ENCODE measurements at places on chromosomes 16 and 17.

DNA sequence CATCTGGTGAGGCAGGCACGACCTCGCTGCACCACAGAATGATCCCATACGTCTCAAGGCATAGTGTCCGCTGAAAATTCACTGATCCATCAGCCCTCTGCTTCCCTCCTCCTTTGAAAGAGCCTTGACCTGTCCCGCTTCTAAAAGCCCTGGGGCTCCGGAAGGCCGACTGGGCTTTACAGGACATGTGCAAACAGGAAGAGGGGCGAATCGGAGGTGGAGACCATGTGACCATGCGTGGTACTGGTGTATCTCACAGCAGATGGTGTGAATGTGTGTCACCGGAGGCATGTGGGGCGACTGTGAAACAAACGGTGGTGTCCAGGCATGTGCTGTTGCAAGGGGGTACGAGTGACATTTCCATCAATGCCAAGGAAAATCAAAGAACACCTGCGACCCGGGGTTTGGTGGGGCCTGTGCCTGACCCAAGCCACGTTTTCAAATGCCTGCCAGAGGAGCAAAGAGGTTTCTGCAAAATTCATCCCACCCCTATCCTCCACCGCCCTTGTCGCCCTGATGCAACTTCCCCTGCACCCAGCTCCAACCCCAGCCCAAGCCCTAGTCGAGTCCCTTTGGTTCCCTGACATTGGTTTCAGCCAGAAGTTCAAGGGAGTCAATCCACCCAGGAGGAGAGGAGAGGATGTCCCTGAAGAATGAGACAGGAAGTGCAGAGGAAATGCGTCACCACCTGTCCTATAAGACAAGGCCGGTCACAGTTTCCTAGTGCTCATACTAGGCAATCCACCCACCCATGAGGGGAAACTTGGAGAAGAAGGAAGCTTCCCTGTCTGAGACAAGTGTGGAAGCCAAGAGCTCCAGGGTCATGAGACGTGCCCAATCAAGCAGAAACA, 5.9 kb upstream of the KCNJ18 start:
- no peak for DNase-seq

- peak; percentile 31 for DNase-seq
Observed at GRCh38 chr17:47895347-47895855, 635 bp upstream of the SP2 start.

DNA sequence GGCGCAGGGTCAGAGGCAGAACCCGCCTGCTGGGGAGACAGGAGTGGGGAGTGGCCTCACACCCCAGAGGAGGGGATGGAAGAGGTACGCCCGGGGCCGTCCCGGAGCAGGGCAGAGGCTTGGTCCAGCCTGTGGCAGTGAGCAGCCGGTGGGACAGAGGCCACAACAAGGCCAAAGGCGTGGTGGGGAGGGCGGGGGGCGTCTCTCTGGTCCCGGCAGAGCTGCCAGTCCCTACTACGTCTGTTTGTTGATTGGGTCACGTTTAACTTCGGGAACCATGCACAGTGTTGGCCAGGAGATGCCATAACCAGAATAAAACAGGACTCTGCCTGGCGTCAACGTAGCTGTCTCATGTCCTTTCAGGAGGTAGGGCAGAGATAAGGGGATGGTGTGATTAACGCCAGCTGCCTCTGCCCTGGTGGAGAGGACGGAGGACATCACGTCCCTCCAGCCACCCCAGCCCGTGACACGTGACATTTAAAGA, 192.8 kb downstream of the BANP start:
- DNase-seq, result no peak

- DNase-seq, result no peak
Observed at GRCh38 chr17:43674394-43674793, 12.7 kb upstream of the MEOX1 start.

DNA sequence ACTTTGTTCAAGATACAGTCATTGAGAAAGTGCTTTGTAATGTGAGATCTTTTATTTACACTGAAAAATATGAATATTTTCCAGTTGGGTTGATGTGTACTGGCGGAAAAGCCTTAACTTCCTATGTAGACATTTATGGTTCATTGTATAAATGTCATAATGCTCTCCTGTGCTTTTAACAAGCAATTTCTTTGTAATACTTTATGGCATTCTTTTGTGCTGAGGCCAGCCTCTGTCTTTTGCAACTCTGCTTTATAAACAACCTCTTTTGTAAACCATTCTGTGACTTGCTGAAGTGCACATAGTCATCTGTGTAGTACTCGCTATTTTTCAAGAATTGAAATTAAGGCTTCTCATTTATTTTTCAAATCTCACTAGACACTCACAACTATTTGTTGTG, 291.2 kb downstream of the CDH11 start:
- DNase-seq, result no peak

GRCh38 chr16:77212741-77213541, 13.7 kb downstream of the SYCE1L start:
- DNase-seq, result peak; percentile 52

DNA sequence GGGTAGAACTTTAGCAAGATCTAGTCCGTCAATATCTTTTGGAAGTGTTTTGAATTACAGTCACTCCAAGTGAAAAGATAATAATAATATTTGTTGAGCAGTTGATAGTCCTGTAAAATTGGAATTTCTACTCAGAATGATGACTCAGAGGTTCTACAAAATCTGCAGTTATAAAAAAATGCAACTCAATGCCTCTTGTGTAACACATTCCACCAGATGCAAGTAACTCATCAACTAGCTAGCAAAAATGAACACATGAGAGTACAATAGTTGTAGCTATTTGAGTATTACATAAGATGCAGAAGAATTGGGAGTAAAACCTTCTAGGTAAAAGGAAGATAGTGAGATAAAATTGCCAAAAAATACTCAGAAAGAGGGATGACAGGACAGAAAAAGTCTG, 177.2 kb downstream of the CDH8 start:
- DNase-seq, result no peak

DNA sequence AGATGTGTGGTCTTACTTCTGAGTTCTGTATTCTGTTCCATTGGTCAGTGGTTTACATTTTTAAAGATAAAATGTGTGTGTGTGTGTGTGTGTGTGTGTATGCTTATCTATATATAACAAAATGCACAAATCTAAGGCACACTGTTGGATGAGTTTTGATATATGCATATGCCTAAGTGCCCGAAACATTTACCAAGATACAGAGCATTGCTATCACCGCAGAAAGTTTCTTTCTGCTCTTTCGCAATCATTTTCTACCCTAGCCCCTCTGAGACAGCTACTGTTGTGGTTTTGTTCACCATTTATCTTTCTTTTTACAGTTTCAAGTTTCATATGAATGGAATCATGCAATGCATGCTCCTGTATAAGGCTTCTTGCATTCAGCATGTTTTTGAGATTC, 97.0 kb downstream of the MRTFB start:
- DNase-seq, result no peak

DNA sequence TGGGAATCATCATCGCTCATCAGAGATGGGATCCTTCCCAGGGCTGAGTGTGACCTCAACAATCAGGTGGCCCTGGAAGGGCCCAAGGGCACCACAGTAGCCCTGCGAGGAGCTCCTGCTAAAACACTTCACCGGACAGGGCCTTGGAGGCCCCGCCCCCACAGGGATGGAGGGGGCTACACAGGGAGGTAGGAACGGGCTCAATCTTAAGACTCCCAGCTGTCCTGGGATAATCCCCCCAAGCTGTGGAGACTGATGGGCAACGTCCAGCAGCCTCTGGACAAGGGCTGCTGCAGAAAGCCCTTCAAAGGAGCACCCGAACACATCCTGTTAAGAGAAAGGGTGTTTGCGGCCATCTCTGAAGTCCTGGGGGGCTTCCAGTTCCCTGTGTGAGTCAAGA, 60.4 kb downstream of the ZNF423 start:
- no peak for DNase-seq

DNA sequence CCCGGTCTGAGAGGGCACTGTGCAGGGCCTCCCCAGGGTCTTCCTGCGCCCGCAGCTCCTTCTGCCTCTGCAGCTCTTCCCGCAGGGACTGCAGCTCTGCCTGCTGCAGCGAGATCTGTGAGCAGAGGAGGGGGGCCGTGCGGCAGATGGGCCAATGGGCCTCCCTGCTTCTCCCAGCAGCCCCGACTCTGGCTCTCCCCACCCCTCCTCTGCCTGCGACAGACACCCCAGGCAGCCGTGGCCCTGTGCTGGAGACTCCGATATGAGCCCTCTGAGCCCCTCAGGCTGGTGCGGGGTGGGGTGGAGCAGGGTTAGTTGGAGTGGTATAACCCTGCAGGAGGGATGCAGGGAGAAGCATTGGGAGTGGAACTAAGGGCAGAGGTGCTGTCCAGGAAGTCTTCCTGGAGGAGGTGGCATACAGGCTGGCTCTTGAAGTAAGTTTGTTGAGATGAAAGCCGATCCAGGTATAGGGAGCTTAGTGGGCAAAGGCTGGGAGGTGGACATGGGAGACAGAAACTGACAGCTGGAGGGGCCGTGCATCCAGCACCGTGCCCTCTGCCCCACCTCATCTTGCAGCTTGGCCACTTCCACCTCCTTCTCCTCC, 5.0 kb downstream of the THOC6 start:
- no peak for DNase-seq

DNA sequence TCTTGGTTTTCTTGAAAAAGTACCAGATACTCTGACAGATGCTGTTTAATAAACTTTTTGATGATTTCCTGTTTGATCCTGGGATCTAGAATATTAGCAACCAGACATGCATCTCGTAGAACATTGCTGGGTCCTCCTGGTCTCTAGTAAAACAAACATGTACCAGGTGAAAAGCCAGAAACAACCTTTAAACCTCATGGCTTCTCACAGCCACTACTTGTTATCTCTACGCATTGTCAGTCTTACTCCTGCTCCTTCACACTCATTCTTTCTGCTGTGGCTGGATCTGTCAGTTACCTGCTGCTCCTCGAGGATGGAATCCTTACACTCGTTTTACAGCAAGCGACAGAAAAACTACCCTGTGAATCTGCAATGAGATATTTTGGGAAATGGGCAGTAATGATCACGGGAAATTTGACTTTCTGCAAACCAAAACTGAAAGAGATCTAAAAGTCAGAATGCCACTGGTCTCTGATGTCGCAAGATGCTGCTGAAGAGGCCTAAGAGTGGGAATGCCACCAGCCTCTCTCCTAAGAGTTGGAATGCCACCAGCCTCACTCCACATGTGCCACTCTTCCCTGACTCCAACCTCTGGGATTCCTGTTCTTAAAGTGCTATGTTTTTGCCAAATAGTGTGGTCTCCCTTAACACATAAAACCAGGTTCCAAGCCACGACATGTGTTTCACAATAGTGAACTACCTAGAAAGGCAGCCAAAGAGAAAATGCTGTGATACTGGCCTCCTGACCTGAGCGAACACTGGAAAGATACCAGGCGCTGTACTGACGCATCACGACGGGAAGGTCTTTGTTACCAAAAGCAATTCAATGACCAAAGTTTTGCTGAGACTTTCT, 86.3 kb downstream of the VPS53 start:
- no peak for DNase-seq

GRCh38 chr16:76487411-76488064, 210.3 kb downstream of the CNTNAP4 start:
- DNase-seq, result no peak

GRCh38 chr16:65728167-65728566, 606.3 kb upstream of the CDH11 start:
- no peak for DNase-seq

DNA sequence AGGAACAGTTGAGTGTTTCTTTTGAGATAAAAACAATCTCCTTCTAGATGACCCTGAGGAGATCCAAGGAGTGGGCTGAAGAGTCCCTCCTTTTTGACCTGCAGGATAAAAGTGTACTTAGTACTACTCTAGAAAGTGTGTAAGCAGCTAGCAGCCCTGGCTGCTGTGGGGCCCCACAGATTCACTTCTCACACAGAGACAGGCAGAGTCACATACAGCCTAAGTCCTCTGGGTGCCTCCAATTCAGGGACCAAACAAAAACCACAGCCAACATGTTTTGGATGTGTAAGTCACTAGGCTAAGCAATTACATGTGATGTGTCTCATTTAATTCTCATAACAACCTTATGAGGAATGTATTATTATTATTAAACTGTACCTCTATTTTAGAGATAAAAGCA, 97.1 kb downstream of the TMEM100 start:
- no peak for DNase-seq

- no peak for DNase-seq
Observed at GRCh38 chr17:77535435-77535834, 394.7 kb downstream of the SEC14L1 start.

- no peak for DNase-seq
Observed at GRCh38 chr17:39131616-39132015, 19.8 kb downstream of the PLXDC1 start.

DNA sequence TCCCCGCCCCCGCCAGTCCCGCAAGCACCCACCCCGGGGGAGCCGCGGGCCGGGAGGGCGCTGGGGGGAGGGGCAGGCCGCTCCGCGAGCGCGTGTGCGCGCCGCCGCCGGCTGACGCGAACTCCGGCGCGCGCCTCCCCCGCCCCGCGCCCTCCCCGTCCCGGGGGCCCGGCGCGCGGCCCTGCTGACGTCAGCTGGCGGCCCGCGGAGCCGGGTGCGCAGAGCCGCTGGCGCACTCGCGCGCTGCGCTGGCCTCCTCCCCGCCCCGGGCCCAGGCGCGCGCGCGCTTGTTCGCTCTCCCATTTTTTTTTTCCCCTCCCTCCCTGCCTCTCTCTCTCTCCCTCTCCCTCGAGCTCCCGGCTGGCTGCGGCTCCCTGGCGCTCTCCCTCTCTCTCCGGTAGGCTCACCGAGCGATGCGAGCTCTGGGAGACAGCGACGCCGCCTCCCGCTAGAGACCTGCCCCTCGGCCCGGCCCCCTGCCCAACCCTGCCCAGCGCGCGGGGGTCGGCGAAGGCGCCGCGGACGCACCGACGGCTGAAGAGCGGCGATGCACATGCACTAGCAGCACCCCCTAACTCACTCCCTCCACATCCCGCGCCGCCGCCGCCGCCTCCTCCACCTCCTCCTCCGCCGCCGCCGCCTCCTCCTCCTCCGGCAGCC, at the start of gene GNAO1:
Gene GNAO1, plus strand, starts transcription at position 334 of the 660 bp plus-strand sequence. CDS start 747 bp downstream, outside the sequence.
- peak; percentile 42 for DNase-seq

- no peak for DNase-seq
Observed at GRCh38 chr17:39676198-39676819, 8.1 kb downstream of the PNMT start.

DNA sequence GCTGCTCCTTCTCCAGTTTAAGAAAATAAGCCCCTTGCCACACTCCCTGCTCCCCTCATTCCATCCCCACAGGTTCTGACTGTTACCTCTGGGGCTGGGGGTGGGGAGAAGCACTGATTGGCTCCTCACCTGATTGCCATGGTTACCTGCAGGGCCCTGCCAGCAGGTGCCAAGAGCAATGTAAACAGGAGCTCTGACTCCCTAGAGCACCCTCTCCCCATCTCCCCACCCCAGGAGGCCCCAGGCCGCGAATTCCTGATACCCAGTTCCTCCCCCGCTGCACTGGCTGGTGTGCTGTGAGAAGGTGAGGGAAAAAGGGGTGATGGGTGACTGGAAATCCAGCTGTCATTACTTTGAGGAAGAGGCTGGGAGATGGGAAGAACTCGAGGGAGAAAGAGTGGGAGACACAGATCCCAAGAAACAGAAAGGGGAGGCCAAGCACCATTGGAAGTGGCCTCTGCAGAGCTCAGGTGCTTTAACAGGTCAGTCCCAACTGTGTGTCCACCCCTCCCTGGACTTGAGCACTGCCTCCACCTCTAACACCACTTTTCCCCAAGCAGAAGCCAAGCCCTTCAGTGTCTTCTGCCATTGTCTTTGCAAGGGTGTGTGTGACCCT, 4.5 kb downstream of the PCGF2 start:
- DNase-seq, result no peak

GRCh38 chr17:76005263-76006149, 4.9 kb downstream of the CDK3 start:
- DNase-seq, result peak; percentile 85

GRCh38 chr17:19977293-19978208, at the start of gene AKAP10:
Gene AKAP10 (minus strand): TSS chr17:19977828. CDS start chr17:19977679, 149 bp downstream.
- DNase-seq, result peak; percentile 92
